Thyroid gland (tissue), 4 donors: ENCODE measurements at places on chromosomes 2 and 18. TPM values are rescaled to one million over a fixed set of nuclear protein-coding genes. Genes with fewer than 3 reads are reported as not detected.

The ZNF638 gene
- total RNA-seq: 208 TPM

The CD226 gene
- total RNA-seq: 5.6 TPM

The CPO gene
- 2.1 TPM for total RNA-seq

The KYNU gene
- 6.7 TPM for total RNA-seq

The ACYP2 gene
- total RNA-seq: 28.5 TPM

The CDK15 gene
- not detected for total RNA-seq

The CXCR1 gene
- 0.13 TPM for total RNA-seq

The REG3A gene
- total RNA-seq: not detected

DNA sequence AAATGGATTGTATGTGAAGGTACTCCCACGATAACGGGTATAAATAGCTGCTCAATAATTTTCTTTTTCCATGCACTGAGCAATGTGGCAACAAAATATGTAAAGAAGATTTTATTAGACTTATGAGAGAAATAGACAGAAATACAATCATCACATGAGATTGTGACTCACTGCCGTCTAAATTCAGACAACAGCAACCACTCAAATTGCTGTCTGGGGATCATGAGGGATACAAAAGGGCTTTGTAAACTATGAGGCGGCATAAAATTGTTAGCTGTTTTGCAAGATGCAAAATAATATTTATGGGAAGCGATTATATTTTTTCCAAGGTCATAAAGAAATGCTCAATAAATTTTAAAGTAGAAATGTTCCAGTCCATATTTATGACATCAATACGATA, 259.1 kb upstream of the AGAP1 start:
- no peak for DNase-seq

GRCh38 chr18:39494211-39494896, 1928.8 kb upstream of the CELF4 start:
- DNase-seq: no peak

GRCh38 chr2:199160677-199161465, 296.9 kb downstream of the SATB2 start:
- DNase-seq: no peak

- DNase-seq: no peak
These were observed 175.4 kb downstream of the MAIP1 start for GRCh38 chr2:200130762-200131166.

DNA sequence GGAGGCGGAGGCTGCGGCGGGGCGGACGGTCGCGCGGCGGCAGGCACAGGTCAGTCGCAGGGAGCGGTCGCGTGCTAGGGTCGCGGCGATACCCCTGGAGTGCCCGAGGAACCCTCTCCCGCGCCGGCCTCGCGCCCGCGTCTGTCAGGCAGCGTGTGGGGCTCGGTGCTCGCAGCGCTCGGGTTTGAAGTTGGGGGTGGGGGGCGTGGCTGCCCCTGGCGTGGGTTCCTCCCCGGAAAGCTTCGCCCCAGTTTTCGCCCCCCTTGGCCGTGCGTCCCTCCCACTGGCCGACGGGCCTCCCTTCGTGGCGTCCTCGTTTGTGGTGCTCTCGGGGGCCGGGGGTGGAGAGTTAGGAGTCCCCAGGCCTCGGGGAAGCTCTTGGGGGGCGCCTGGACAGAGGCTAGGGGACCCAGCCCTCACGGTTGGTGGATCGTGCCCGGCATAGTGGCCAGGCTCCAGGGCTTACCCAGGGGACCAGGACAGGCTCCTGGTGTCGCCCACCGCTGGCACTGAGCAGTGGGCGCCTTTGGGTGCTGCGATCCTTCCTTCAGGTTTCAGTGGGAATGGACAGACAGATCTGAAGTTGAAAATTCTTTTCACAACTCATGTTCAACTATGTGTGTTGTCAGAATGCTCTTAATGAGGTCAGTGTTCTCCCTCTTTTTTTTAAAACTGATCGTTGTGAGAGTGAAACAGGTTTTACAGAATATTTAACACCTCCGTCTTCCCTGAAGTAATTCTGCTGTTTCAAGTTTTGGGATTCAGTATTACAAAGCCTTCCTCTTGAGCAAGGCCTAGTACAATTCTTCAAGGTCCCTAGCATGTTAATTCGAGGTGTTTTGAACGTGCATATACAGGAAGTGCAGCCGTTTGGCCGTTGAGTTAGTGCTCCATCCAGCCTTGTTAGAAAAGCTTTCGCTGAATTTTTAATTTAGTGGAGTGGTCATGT, 604 bp downstream of the RALBP1 start:
- DNase-seq: no peak

DNA sequence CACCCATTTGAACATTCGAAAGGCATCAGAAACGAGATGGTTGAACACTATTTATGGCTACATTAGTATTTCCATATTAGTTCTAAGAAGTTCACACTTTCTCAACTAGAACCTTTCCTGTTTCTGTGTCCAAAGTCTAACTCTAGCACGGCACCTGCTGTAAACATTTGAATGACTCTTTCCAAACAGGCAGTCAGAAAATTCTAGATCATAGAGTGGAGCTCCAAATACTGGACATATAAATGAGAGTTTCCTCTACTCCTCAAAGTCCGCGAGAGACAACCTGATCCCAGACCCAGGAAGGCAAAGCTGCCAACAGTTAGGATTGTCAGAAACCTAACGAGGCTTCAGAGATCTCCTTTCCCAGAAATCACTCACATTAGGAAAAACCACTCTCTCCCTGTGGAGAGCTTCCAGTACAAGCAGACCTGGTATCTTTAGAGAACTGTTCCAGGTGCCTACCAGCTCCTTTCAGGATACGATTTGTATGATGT, 10.6 kb downstream of the RND3 start:
- DNase-seq: no peak

- DNase-seq: no peak
These were observed 1.1 kb upstream of the SP9 start for GRCh38 chr2:174333372-174334277.

- DNase-seq: no peak
These were observed 66.1 kb downstream of the NPAS2 start for GRCh38 chr2:100886085-100886484.

GRCh38 chr2:45436456-45436855, 174.6 kb downstream of the SRBD1 start:
- no peak for DNase-seq
